ENCODE measurements at places on chromosomes 2 and 18.

DNA sequence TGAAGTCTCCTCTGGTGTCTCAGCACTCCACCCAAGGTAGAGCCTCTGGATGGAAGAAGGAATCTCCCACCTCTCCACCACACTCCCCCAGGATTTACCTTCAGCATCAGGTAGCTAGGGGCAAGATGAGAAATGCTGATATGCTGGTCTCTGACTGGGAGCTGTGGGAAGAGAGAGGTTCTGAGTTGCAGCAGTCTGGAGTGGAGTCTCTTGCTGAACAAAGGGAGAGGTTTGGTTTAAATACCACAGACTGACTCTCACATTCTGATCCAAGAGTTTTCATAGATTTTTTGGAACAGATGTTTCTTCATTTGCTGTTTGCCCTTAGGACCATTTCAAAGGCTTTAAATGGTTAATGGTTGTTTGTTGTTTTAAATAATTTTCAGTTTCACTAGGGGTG lies 1.1 kb upstream of the CFLAR start:
- DNase-seq: no peak

DNA sequence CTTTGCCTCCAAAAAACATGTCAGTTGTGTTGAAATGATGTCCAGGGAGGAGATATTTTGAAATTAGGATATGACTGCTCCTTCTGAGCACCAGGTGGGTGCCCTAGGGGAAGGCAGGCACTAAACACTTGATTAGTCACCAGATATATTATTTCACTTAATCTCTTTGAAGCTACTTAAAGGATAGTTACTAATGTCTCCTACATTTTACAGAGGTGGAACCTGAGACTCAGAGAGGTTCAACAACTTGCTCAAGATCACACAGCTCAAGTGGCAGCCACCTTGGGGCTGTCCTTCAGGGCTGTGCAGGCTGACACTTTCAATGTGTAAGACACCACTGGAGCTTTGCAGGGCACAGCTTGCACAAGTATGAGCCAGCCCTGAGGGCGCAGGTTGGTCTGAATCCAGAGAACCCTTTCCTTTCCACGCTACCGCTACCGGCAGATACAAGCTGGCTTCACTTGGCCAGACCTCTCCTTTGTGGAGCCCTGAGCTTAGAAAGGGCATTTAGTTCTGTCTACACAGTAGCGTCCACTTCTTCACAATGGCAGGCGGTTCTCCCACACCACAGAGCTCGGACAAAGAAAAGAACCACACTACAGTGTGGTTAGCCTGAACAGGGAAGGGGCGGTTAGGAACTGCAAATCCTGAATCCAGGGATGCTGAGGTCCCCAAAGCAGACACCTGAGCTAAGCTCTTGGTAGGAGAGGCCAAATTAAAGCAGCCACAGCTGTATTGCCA lies 16.4 kb downstream of the ALPK2 start:
- no peak for DNase-seq

- no peak for DNase-seq
These were observed 1948.4 kb upstream of the PIK3C3 start for GRCh38 chr18:40006634-40007033.

- DNase-seq: no peak
These were observed 122.8 kb upstream of the FHL2 start for GRCh38 chr2:105521616-105522015.

DNA sequence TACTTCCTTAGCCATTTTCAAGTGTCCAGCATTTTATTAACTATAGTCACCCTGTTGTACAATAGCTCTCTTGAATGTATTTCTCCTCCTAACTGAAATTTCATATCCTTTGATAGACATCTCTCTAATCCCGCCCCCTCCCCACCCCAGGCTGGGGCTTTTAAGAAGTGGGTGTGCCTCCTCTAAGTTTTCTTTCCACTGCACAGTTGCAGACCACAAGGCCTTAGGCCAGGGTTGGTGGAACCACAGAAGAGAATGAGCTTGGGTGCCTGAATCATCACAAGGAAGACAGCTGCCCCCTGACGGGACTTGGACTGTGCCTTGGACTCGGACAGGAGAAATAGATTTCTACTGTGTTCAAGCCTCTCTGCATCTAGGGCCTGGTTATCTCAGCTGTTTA lies 193.4 kb downstream of the HAUS1 start:
- DNase-seq: no peak

- DNase-seq: no peak
These were observed 27.3 kb upstream of the EVA1A start for GRCh38 chr2:75587954-75588587.

DNA sequence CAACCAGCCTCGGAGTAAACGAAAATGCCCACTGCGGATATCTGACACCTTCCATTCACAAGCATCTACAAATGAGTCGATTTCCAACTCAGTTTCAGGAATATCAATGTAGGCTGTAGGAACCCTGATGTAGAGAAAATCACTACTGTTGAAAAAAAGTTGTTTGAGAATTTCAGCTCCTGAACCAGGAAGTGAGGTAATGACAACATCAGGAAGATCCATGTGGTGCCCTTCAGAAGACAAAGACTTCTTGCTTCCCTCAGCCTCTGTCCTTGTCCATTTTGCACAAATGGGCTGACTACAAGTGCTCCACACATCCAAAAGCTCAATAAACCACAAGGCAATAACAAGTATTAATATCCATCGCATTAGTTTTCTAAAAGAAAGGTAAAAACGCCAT lies 4.7 kb downstream of the DSEL start:
- DNase-seq: no peak

DNA sequence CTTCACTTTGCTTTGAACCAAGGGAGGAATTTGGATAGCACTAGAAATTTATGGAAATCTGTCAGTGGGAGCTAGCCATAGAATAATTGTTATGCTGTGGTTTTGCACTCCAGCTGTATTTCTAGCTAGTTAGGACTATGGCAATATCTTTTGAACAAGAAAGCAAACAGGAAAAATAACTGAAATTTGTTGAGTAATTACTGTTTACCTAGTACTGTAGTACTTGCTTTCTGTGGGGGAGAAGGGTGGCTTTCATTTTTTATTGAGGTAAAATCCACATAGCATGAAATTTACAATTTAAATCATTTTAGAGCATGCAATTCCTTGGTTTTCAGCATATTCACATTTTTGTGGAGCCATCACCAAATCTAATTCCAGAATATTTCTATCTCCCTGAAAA lies 28.4 kb downstream of the MBD5 start:
- no peak for DNase-seq

DNA sequence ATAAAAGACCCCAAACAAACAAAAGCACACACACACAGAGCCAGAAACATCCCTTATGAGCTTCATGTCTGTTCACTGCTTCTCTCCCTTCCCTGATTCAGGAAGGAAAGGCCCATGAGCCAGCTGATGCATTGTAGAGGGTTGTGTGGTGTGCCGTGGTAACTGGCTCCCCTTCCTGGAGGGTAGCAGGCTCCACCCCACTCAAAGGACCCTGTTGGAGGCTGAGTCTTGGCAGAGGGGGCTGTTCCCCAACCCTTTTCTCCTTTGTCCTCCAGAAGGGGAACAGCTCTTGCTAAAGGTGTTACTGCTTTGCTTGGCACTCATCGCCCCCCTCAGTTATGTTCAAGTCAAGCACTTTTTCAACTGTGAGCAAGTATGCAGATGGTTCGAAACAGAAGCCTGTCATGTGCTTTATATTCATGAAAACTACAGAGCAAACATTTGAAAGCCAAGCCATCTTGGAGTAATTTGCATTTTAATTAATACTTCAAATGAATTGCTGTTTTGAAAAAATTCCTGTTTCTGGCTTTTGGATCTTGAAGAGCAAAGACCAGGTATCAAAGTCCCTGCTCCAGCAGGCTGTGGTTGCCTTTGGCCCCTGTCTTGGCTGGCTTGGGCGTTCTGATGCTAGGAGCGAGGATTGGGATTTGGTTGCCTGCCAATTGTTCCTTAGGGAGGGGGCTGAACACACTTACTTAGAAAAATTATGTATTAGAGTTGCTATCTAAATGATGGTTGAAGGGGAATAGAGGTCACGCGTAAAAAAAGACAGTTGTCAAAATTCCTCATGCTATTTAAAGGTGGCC lies 267.8 kb downstream of the TSN start:
- no peak for DNase-seq

DNA sequence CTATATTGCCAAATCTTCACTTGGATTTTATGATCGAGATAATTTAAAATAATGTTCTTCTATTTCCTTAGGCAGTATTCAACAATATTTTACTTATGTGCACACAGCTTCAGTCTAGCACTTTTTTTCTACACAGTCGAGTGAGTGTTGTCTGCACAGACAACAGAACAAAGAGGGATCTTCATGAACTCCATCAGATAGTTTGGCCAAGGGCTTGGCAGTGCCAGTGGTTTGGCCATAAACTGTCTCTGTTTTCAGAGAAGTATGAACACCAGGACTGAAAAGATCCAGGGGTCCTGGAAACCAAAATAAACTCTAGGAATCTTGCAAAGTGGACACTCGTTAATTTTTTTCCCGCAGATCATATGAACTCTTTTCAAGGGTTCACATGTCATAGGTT lies 547.3 kb downstream of the PLCL1 start:
- no peak for DNase-seq

DNA sequence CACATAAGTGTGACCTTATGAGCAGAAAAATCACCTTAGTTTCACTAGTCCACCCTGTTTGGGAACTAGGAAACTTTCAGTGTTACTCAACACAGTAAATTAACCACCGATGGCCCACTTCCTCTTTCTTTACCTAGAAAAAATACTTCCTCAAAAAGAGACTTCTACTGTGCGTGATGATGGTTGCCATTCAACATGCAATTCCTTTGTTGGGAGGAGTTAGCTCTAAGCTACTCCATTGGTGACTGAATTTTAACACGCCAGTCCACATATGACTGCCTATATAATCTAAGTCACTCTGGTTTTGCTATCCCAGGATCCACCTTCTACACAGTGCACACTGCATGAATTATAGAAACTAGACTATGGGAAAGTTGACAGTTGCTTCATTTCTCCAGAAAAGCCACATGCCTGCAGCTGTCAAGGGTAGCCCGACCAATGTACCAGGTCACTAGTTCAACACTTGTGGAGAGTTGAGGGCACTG lies 47.8 kb upstream of the REG3G start:
- DNase-seq: no peak

GRCh38 chr18:10564975-10565773 lies 39.3 kb downstream of the NAPG start:
- no peak for DNase-seq

GRCh38 chr2:203892207-203892606 lies 24.6 kb downstream of the CTLA4 start:
- no peak for DNase-seq

GRCh38 chr18:46563317-46563716 lies 93.7 kb downstream of the LOXHD1 start:
- DNase-seq: no peak

GRCh38 chr18:71105078-71105819 lies 816.4 kb downstream of the SOCS6 start:
- DNase-seq: no peak

- DNase-seq: no peak
These were observed 142.1 kb downstream of the IRS1 start for GRCh38 chr2:226657340-226658053.

All from CD8-positive, alpha-beta T cell (primary cell).